Fibroblast of lung (primary cell): ENCODE measurements at places on chromosomes 12 and 14. TPM values are rescaled to one million over a fixed set of nuclear protein-coding genes. Genes with fewer than 3 reads are reported as not detected.

TAS2R42 gene
- not detected in 2 replicates for polyA plus RNA-seq

CNTN1 gene
- 0.22 and 0.35 TPM in 2 replicates for polyA plus RNA-seq

SDR9C7 gene
- polyA plus RNA-seq: not detected in 2 replicates

OR4L1 gene
- polyA plus RNA-seq: not detected in 2 replicates

ADAMTS20 gene
- not detected in 2 replicates for polyA plus RNA-seq

DDX11 gene
- polyA plus RNA-seq: 4.4 and 12.0 TPM in 2 replicates

KRT79 gene
- not detected in 2 replicates for polyA plus RNA-seq

IQSEC3 gene
- 0.14 TPM in 2 replicates for polyA plus RNA-seq

TCL1B gene
- not detected in 2 replicates for polyA plus RNA-seq

TEX22 gene
- 0.02 and 0.05 TPM in 2 replicates for polyA plus RNA-seq

TAS2R19 gene
- polyA plus RNA-seq: 0.10 and 0.49 TPM in 2 replicates

FOXA1 gene
- 0.03 and 0.09 TPM in 2 replicates for polyA plus RNA-seq

KTN1 gene
- 90.7 and 126 TPM in 2 replicates for polyA plus RNA-seq

DEPDC4 gene
- 1.3 and 1.9 TPM in 2 replicates for polyA plus RNA-seq

PPFIBP1 gene
- 46.8 and 65.1 TPM in 2 replicates for polyA plus RNA-seq

ATN1 gene
- 9.4 and 14.5 TPM in 2 replicates for polyA plus RNA-seq

HRK gene
- polyA plus RNA-seq: 0.02 and 0.08 TPM in 2 replicates
